ENCODE measurements at places on chromosomes 12 and 14.

- no peak for DNase-seq
These were observed 5.8 kb upstream of the DYNC1H1 start for GRCh38 chr14:101958418-101959180.

- DNase-seq, result no peak
These were observed 845.4 kb downstream of the VRK1 start for GRCh38 chr14:97642631-97643030.

DNA sequence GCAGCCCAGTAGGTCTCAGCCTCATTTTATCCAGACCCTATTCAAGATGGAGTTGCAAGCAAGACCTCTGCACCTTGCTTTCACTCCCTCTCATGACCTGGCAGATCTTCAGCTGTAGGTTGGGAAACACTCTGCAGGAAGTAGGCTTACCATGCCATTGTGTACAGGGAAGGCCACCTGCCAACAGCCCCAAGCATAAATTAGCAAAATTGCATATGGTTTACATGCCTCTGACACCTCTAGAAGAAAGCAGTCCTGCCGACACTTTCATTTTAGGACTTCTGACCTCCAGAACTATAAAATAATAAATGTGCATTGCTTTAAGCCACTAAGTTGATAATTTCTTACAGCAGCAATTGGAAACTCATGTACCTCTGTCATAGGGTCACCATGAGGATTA lies 96.9 kb downstream of the SLC15A4 start:
- no peak for DNase-seq

DNA sequence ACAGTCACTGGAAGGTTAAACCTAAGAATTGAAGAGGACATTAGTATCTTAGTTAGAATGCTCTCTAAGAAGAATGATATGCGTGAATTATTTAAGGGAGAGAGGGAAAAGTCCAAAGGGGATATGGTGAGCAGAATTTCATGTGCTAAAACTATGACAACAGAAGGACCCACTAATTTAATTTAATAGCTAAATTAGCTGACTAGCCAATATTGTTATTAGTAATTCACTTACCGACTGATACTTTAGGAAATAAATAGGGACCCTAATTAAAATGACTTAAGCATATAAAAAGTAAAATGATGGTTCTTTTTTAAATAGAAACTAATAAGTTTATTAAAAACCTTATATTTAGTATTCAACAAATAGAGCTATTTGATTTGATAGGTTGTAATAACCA lies 179.6 kb downstream of the RASSF9 start:
- no peak for DNase-seq

DNA sequence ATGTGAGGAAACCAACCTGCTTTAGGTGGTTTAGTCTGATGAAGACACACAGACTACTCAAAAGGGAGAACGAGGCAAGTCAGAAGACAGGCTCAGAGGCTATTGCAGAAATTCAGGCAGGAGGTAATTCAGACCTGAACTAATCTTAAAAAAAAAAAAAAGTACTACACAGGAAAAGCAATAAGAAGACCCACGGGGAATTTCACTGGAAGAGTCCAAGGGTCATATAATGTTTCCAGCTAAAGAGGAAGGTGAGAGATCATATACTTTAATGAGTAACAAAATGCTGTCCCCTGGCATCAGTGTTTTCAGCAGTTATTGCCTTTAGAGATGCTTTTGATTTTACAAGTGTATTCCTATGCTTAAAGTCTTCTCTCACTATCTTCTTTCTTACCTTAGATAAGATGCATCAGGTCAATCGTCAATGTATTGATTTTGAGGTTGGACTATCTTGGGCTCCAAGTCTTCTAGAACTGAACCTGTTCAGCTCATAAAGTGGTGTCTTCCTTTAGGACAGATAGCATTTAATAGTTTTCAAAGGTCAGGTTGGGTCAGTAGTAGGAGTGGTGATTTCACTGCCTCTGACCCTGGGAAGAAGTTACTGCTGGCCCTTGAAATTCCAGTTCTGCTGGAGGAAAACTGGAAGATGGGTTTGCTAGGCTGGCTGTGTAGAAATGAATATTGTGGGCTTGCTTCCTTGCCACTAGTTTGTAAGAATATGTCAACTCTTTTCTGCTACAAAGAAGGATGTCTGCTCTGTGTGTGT lies 60.0 kb downstream of the FAR2 start:
- DNase-seq, result no peak

GRCh38 chr14:100855256-100855930 lies 29.5 kb downstream of the MEG3 start:
- no peak for DNase-seq

DNA sequence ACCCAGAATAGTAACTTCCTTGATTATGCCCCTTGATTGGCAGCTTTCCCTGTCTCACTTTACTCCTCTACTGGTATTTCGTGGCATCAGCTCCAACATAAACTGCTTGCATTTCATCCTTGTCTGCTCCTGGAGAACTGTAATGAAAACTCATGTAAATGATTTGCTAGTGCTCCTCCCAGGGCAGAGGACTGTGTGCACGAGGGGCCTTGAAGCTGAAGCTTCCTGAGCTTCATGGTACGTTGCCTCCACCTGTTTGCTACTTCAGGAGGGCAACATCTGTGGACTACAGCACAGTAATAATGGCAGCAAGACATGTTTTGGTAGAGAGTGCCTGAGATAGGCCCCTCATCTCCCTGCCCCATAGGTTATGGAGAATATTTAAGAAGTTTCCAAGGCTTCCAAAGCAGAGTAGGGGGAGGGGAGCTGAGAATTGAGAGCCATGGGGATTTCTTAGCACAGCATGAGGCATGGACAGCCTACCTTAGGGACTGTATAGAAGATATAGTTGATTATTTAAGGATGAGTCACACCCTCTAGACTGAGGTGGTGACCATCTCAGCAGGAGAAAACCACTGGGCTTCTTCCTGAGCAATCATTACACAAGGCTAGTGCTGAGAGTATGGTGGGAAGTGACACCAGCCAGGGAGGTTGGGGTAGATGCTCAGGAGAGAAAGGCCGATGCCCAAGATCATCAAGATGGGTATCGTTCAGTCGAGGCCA lies 29.5 kb downstream of the CCDC198 start:
- no peak for DNase-seq

GRCh38 chr12:57859121-57859520 lies 12.6 kb upstream of the CTDSP2 start:
- DNase-seq, result no peak

DNA sequence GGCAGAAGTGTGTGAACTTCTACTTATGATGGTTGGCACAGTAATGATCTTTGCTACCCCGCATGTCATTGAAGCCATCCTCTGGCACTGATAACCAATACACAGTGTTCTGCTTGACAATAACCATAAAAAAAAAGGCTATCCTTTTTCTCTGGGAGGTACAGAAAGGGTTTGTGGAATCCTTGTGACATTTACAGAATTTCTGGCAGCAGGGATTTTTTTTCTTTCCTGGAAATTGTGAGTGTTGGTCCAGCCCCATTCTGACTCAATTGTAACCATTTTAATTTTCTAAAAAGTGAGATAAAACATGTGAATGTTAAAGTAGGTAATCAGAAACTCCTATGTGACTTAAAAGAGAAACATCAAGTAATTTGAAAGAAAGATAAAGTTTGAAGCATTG lies 943.8 kb downstream of the TMTC2 start:
- DNase-seq, result no peak

GRCh38 chr12:131927110-131928079 lies 1.7 kb upstream of the PUS1 start:
- DNase-seq, result no peak

GRCh38 chr14:94113908-94114588 lies 3.5 kb downstream of the IFI27 start:
- DNase-seq, result no peak
